ENCODE measurements at places on chromosomes 3 and 15.

GRCh38 chr3:53511246-53511645 is 16.8 kb downstream of the CACNA1D start:
- DNase-seq = no peak

DNA sequence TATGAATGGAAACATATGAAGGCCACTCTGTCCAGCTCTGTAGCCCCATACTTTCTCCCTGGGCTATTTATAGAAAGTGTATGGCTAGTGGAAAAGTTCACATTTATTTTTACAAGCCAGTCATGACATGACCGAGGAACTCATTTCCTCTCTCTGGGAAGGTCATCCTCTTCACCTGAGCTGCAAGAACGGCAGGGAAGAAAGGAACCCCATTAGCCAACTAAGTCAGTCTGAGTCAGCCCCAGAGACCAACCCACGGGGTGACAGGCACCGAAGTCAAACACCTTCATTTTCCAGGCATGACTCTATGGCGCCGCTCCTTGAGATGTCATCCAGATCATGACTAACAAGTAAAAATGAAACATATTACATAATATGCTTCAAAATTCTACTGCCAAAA is 4.8 kb downstream of the PAQR9 start:
- DNase-seq = no peak

DNA sequence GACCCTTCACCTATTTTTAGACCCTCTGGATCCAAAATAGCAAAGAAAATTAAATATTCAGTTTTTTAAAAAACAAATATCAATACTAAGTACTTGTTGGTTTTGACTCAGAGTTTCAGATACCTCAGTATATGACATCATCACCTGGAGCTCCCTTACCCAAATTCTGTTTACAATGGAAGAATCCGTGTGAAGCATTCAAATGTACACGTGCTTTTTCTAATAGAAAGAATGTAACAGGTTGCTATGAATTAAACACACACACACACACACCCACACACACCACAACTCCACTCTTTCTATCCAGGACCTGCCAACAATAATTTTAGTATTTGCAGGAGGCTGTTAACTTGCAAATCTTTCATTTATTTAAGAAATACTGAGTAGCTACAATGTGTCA is 221.8 kb downstream of the THRB start:
- no peak for DNase-seq

DNA sequence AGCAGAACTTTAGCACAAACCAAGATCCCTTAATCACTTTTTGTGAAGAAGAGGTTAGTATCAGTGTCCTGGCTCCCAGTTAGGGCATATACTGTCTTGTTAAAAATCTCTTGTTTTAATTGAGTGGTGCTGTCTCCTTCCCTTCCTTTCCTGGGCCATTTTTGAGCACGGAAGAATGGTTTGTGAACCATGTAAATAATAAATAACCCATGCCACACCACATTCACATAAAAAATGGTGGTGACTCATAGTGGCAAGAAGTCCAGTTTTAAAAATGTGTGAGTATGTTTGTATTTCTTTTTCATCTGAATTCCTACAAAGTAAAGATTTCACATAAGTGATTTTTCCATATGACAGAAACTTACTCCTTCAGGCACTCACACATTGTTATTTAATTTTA is 59.1 kb upstream of the SPRED1 start:
- DNase-seq = no peak

- DNase-seq = no peak
These were observed 42.6 kb downstream of the PPCDC start for GRCh38 chr15:75065851-75066509.

DNA sequence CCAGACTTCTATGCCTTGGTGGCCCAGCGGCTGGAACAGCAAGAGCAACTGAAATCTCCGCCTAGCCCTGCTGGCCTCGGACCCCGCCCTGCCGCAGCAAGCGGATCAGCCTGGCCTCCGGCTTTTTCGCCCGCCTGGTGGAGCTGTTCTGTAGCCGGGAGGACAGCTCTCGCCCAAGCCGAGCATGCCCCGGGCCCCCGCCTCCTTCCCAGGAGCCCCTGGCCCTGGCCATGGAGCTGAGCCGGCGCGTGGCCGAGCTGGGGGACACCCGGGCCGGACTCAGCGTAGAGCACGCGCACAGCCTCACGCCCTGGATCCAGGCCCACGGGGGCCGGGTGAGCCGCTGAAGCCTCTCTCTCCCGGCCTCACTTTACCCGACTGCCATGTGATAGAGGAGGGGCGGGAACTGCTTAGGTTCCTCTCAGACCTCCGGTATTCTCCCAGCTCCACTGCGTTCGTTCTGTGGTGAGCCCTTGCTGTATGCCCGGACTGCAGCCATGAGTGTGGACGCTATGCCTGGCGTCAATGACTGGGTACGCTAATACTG is 24.1 kb upstream of the MRPL3 start:
- DNase-seq = no peak

DNA sequence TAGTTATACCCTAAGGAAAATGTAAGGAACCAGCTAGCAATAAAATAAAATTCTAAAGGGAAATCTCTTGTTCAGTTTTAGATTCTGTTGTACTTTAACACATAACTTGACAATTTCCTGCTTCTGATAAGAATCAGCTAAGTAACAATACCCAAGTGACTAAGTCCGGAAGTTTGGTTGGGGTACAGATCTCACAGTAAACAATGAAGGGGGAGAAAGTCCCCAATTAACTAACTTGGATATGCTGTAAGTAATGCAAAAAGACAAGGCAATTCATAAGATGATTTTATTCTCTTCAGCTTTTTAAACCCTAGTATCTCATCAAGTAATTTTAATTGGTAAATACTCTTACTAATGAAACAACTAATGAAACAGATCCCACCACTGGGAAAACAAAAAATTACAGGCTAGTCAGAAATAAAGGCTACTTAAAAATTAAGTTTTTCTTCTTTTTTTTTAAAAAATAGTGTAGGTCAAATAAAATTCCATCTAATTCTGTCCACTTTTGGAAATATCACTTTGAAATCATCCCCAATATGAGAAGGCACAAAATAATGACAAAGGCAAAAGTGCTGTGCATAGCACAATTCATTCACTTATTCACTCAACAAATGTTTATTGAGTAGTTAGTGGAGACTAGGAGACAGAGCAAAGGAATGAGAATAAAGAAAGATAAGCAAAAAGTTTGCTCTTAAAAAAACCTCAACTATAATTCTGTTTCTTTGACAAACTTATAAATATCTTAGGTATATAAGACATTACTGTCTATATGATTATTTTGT is 37.8 kb upstream of the IL20RB start:
- DNase-seq = no peak

- no peak for DNase-seq
These were observed 1233.1 kb upstream of the ALCAM start for GRCh38 chr3:104133630-104134029.

- no peak for DNase-seq
These were observed 770.6 kb upstream of the CFAP20DC start for GRCh38 chr3:59820352-59820934.
